Panc1 (cell line): ENCODE measurements at places on chromosomes 4 and X.

GRCh38 chr4:105965183-105965800, 70.0 kb downstream of the NPNT start:
- DNase-seq = no peak

DNA sequence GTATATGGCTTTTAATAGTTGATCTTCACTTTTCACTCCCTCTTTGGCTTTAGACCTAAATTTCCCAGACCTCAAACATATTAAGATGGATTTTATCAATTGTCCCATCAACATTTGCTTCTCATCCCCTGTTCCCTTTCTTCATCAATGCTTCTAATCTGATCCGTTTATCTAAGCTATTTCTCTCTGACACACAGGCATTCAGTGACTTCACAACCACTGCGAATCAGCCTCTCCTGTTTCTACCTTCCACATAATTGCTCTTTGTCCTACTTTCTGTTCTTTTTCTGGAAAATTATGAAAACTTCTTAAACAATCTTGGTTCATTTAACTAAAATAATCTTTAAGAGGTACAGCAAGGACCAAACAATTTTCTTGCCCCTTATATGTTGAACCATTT, 115.2 kb downstream of the GLRA3 start:
- no peak for DNase-seq

DNA sequence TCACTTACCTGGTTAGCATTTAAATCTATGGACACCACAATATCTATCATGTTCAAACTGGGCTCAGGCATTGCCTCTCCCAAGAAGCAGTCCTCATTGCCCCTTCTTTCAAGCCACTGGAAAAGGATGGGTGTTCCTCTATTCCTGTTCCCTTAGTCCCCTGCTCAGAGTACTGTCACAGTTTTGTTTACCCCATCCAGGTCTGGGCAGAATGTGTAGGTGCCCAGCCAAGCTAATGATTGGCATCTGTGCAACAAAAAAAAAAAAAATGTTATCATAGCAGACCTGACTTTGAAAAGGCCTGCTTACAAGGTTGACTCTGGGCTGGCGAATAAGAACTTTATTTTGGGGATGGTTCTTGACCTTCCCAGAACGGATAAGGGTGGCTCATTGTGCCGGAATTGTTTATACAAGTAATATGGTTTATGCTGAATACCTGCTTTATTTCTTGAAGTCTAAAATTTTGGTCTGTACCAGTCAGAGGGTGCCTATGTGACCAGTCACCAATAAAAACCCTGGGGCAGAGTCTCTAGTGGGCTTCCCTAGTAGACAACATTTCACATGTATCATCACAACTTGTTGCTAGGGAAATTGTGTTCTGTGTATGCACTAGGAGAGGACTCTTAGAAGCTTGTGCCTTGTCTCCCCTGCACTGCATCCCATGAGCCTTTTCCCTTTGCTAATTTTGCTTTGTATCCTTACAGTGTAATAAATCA, 47.9 kb downstream of the JADE3 start:
- DNase-seq = no peak

GRCh38 chr4:2042204-2042946, 16.8 kb upstream of the NAT8L start:
- no peak for DNase-seq

- DNase-seq = no peak
Observed at GRCh38 chr4:169199184-169199583, 71.6 kb downstream of the SH3RF1 start.

- DNase-seq = no peak
Observed at GRCh38 chr4:175068266-175068665, 150.1 kb downstream of the ADAM29 start.

DNA sequence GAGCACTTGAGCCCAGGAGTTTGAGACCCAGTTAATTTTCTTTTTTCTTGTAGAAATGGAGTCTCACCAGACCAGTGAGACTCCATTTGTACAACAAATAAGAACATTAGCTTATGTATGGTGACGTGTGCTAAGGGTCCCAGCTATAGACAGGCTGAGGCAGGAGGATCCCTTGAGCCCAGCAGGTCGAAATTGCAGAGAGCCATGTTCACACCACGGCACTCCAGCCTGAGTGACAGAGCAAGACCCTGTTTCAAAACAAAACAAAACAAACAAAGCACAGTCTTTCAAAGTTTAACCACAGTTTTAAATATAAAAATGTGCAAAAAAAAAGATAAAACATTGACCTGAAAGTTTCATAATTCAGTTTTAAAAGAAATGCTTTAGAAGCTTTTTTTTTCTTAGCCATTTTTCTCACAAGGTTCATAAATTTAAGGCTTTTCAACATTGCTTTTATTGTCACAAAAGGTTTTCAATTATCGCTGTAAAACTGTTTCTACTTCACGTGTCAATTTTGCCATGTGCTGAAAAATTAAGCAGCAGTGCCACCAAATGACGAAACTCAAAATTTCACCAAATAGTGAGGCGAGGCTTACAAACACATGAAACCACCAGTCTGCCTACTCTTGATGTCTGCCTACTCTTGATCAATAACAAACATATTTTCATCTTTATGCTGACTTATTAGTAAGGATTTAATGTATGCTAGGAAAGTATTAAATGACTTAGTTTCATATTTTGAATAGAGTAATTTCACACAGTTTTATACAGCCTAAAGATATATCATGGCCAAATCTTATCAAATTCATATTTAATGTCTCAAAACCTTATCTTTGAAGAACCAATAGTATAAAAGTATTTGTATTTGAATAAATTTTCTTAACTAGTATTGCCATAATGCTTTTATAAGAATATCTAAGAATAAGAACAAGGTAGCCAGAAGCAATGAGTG, 126.3 kb downstream of the NEK1 start:
- DNase-seq = peak; percentile 56

- peak; percentile 35 for DNase-seq
Observed at GRCh38 chr4:14180983-14181601, 553.6 kb upstream of the BOD1L1 start.

DNA sequence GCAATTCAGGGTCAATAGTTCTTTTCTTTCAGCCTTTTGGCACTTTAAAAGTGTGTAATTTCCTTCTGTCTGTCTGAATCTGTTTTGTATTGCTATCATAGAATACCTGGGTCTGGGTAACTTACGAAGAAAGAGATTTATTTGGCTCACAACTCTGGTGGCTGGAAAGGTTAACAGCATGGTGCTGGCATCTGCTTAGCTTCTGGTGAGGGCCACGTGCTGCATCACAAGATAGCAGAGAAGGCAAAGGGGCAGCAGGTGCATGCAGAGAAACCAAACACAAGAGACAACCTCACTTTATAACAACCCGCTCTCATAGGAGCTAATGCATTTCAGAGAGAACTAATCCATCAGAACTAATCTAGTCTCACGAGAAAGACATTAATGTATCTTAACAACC, 18.8 kb downstream of the RGN start:
- DNase-seq = no peak

- no peak for DNase-seq
Observed at GRCh38 chrX:13094828-13095341, 50.5 kb upstream of the FAM9C start.

GRCh38 chr4:55634417-55635128, 1.5 kb downstream of the NMU start:
- DNase-seq = no peak

GRCh38 chr4:105613306-105613705, 60.9 kb downstream of the ARHGEF38 start:
- no peak for DNase-seq

GRCh38 chr4:174593701-174594100, 71.4 kb upstream of the HPGD start:
- no peak for DNase-seq

GRCh38 chrX:109667986-109668385, 43.0 kb upstream of the KCNE5 start:
- no peak for DNase-seq

- no peak for DNase-seq
Observed at GRCh38 chrX:70461026-70461425, 16.4 kb downstream of the DLG3 start.

- no peak for DNase-seq
Observed at GRCh38 chr4:18039113-18039512, 17.6 kb upstream of the LCORL start.

GRCh38 chrX:93229036-93229435, 444.3 kb downstream of the NAP1L3 start:
- DNase-seq = no peak

GRCh38 chr4:84914686-84915395, 51.6 kb downstream of the WDFY3 start:
- no peak for DNase-seq

DNA sequence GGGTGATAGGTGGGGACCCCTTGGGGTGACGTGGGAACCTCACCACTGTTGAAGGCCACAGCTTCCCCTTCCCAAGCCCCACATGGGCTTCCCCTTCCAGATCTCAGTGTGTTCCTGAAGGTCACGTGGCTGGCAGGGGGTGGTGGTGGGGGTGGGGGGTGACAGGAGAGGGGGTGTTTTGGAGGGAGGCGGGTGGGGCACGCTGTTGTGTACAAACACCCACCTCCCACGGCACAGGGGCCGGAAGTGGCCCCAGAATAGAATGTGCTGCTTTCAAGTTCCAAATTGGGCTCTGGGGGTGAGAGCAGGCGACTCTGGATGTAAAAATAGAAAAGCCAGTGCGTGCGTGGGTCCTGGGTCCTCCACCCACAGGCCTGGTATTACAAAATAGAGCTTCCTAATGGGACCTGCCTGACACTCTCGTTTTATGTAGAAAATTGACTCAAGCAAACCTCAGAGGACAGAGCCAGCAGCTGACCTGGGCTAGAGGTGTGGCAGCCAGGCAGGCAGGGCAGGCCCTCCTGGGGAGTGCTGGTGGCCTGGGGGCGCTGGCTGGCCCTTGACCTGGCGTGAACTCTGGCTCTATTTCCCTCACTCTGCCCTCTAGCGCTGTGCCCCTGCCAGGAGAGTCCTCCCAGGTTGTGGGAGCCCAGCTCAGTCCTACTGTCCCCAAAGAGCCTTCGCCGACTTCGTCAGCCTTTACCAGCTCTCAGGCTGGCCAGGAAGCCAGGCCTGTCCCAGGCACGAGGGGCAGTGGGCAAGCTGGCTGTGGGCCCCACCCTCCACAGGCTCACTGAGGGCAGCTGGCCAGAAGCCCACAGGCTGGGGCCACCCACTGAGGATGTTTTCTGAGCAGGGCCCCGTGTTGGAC, 5.4 kb upstream of the SH3BP2 start:
- no peak for DNase-seq

DNA sequence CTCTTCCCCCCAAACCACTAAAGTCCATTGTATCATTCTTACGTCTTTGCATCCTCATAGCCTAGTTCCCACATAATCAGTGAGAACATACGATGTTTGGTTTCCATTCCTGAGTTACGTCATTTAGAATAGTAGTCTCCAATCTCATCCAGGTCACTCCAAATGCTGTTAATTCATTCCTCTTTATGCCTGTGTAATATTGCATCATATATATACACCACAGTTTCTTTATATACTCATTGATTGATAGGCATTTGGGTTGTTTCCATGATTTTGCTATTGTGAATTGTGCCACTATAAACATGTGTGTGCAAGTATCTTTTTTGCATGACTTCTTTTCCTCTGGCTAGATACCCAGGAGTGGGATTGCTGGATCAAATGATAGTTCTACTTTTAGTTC, 57.2 kb downstream of the ARFIP1 start:
- DNase-seq = no peak

- DNase-seq = no peak
Observed at GRCh38 chr4:69823481-69824186, 36.3 kb downstream of the SULT1E1 start.

- DNase-seq = no peak
Observed at GRCh38 chr4:747546-748170, 42.0 kb downstream of the PCGF3 start.

DNA sequence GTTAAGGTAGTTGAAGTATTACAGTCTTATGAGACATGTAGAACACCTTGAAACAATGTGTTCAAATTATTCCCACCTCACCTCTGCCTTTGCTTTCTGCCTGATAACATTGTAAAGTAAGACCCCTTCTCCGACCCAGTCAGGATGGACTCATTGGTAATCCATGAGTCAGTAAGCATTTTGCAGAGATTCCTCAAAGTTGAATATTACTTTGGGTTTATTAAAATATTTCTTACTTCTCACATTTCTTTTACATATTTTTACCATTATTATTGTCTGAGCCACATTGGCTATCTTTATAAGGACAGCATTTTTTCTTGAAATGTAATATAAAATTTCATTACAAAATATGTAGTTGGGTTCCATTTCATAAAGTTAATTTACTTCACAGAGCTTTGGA, 201.6 kb downstream of the BMPR1B start:
- no peak for DNase-seq

GRCh38 chr4:42588909-42589308, 68.0 kb downstream of the ATP8A1 start:
- DNase-seq = no peak

DNA sequence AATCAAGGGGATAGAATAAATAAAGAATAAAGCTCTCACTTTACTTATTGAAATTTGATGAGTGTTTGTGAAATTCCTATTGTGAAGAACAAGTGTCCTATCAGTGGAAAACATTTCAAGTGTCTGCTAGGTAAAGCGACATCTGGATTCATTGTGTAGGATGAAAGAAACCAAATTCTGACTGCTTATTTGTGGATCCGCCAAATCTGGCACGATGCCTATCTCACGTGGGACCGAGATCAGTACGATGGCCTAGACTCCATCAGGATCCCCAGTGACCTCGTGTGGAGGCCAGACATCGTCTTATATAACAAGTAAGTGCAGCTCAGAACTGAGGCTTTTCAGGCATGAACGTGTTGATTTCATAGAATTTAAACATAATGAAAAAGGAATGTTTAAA, 1.9 kb downstream of the CHRNA9 start:
- DNase-seq = no peak

DNA sequence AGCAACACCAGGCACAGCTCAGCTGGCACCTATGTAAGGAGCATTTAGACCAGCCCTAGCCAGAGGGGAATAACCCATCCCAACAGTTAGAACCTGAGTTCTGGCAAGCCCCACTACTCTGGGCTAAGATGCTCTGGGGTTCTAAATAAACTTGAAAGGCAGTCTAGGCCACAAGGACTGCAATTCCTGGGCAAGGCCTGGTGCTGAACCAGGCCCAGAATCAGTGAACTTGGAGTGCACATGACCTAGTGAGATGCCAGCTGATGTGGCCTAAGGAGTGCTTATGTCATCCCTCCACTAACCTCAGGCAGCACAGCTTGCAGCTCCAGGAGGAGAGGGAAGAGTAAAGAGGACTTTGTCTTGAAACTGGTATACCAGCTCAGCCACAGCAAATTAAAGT, 7.6 kb upstream of the PRRG3 start:
- no peak for DNase-seq

DNA sequence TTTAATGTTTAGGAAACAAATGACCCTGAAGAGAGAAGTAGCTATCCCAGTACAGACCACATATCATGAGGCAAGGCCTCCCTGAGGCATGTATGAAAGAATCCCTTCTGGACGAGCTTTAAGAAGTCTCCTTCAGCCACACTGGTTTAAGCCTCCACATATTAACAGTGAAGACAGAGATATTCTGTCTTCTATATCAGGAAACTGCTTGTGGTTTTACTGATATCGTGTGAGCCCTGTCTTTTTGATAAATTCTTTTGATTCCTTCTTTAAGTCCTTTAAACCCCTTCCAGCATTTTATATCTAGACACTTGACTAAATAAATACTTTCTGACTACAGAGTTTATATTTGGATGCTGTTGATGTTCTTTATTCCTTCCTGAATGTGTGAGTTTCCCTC, 45.9 kb upstream of the GPC4 start:
- DNase-seq = no peak

DNA sequence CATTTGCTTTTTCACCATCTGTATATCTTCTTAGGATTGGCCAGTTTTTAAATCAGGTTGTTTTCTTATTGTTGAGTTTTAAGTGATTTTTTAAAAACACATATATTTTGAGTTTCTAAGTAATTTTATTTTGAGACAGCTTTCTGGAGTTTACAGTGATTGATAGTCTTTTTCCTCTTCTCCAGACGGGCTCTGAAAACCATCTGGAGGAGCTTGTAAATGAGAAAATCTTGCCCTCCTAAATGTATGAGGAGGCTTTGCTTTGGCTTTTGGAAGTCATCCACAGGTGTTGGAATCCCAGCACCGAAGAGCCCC, 160.2 kb downstream of the SOWAHB start:
- DNase-seq = no peak
